Dermis microvascular lymphatic vessel endothelial cell (primary cell): ENCODE measurements at places on chromosomes 5 and 9.
A peak's percentile ranks its signal among the peaks of the same experiment; 100 is the strongest.

GRCh38 chr5:120160124-120160895, 303.8 kb upstream of the PRR16 start:
- no peak for DNase-seq

- peak; percentile 74 for DNase-seq
Measured at GRCh38 chr9:35756275-35757225, 2.5 kb upstream of the MSMP start.

DNA sequence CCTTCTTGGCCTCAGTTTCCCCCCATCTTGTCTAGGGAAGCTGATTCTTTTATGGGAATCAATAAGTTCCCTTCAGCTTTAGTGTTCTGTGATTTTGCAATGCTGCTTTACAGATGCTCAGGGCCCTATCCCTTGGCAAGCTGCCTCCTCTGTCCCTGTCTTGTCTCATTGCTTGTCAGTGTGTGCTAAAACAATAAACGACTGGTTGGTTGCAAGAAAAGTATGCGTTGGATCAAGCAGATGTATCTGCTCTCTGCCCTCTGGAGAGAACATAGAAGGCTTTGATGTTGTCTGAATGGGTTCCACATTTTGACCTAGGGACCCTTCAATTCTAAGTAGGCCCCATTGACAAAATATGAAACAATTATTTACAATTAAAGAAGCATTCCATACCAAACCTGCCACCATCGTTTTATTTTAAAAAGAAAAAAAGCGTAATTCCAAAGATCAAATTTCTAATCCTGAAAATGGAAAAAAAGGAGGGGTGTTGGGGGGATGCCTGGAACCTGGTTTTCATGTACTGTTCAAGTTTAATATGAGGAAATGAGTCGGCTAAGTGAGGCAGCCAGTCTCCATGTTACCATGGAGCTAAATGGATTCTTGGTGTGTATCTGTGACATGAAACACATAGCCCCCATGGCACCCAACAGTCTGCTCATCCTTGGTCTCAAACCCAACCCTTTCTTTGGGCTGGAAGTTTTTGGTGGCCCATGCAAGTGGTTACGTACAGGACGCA, 31.2 kb upstream of the TARS1 start:
- no peak for DNase-seq

GRCh38 chr5:39604491-39604890, 179.7 kb upstream of the DAB2 start:
- no peak for DNase-seq

- no peak for DNase-seq
Measured at GRCh38 chr5:82314964-82315758, 37.0 kb upstream of the RPS23 start.

DNA sequence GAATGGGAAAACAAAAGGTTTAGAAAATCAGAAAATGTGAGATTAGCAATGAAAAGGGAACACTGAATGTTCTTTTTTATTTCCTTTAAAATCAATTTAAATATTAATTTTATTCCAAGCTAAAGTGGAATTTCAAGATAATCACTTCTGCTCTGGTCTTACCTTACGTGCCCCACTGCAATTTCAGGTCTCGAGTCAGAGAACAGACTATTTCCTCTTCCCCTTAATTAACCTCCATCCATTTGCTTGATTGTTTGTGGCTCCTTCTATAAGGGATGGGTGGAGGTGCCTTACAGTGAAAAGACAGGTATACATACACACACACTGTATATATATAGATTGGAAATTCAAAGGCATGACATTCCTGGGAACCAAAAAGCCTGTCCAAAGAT, 137.1 kb downstream of the SUSD1 start:
- no peak for DNase-seq

DNA sequence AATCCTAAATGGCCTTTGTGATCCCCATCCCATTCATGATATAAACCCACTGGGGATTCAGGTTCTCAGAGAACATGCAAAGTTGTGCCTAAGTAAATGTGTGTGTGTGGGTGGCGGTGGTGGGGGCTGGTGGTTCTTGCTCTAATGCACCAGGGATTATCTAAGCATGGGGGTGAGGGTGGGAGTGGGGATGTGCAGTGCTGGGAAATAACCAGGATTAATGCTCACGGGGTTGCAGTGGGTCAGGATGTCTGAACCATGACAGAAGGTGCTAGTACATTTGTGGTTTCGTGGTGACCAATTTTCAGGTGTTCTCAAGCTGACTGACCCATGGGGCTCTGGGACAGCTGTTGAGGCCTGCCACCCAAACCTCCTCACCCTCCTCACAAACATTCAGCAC, 101.0 kb downstream of the ZNF608 start:
- no peak for DNase-seq

DNA sequence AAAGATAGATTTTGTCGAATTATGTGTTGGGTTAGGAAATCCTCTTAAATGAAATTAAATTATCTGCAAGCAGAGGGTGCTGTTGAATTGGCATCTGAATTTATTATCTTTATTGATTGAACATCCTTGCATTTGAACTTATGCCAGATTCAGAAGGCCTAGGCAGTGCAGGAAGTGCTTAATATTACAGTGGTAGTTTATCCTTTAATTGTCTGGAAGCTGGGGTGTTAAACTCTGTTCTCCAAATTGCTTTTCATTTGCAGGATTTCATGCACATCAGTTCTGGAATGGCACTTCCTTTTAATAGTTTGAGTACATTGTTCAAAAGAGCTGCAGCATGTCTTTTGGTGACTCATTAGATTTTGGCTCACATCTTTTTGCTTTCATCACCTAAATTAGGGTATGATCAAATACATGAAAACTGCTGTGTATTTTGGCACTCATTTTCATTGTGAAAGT, 186.3 kb downstream of the KDM4C start:
- peak; percentile 61 for DNase-seq

DNA sequence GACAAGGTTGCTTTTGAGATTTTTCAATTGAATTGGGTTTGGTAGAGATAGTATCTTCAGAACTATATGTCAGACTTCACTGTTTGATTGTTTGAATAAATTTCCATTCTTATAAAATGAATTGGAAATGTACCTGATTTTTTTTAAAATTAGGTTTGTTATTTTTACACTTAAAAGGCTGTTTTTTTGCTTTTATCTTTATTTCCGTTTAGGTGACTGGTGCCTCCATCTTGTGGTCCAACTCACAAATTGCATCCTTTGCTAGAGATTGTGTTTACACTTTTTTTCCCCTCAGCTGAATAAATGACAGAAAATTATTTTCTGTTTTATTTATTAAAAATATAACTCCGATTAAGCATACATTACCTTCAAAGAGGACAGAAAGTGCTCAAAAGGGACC, 15.6 kb downstream of the NDUFAF2 start:
- DNase-seq: peak; percentile 39

DNA sequence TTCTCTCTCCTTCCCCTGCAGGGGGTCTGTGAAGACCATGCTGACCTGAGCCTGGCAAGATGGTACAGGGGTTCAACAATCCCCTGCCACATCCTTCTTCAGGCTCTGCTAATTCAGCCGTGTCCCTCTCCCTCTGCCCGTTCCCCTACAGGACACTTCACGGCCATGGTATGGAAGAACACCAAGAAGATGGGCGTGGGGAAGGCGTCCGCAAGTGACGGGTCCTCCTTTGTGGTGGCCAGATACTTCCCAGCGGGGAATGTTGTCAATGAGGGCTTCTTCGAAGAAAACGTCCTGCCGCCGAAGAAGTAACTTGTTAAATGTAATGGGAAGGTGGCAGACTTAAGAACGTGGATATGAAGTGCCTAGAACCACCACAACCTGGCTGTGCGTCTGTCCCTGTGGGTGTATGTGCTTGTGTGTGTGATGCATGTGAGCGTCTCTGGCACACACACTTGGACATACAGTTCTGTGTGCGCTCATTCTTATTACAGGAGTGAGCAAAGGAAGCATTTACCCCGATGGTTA, 6.9 kb upstream of the CCIN start:
- no peak for DNase-seq

GRCh38 chr5:67173959-67174358, 22.6 kb downstream of the CD180 start:
- DNase-seq: no peak

DNA sequence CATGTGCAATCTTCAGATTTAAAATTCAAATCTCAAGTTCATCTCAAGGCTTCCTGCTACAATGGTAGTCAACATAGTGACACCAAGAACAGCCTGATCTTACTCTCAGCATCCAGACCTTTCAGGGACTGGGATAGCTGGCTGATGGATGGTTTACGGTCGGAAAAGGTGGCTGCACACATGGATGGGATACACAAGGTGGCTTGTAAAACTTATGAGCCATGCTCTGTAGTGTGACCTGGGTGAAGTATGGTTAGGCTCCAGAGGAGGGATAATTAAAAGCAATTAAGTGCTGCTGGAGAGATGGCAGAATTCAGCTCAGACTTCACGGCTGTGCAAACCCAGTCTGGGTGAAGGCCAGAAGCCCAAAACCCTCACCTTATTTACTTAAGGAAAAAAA, 379.5 kb downstream of the NFIB start:
- DNase-seq: no peak

GRCh38 chr9:426264-426663, 211.6 kb downstream of the DOCK8 start:
- DNase-seq: no peak

GRCh38 chr5:95822542-95823181, at the start of gene GLRX:
Gene GLRX, minus strand, starts transcription at chr5:95822726. Its CDS starts 64 bp downstream, at chr5:95822662.
- no peak for DNase-seq

GRCh38 chr5:168941901-168942300, 359.0 kb downstream of the SLIT3 start:
- no peak for DNase-seq

- DNase-seq: no peak
Measured at GRCh38 chr5:9596171-9596780, 33.9 kb downstream of the TAS2R1 start.

GRCh38 chr5:124263680-124264491, 482.6 kb downstream of the ZNF608 start:
- DNase-seq: no peak

DNA sequence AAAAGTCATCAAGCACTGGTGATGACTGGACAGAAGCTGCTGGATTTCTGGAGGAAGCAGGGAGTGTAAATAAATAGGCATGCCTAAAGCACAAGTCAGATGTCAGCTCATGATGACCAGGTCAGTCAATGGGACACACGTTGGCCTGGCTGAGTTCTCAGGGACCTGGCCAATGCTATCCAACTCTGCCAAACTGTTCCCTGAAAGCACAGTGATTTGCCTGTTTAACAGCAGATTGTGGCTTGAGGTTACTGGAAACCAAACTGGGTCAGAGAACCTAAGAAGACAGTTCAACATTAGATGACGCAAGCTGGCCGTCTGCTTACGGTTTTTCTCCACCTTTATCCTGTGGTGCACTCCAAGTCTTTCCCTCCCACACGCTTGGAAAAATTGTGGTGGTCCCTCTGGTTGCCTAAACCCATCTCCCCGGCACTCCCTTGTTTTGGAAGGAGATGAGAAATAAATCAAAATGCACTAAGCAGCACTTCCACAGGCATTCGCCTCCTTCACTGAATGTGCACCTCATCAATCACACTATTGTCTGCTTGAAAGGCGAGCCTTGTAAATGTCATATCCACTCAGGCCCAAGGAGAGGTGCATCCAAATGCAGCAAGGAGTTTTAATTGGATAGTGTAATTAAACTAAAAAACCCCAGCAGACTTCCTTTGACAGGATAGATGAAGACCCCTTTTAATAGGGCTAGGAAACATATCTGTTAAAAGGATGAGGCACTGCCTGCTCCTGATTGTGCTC, 199.4 kb downstream of the GAPVD1 start:
- no peak for DNase-seq

GRCh38 chr5:180975338-180975737, 13.3 kb upstream of the BTNL3 start:
- DNase-seq: no peak

DNA sequence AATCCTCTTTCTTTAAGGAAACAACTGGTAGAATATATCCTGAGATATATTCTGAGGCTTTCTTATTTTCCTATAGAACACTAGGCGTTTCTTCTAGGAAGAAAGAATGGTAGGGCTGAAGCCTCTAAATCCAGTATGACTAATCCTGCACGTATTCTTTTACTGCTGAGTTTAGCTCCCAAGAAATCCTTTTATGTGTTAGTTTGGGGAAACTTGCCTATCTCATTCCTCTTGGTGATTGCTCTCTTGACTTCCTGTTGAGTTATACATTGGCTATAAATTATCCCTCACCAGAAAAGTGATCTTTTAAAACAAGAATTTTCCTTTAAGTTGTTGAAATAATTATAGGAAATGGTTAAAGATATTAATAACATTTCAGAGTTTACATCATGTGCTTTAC, 422.9 kb downstream of the TMEM161B start:
- DNase-seq: no peak

GRCh38 chr9:99070681-99071080, 34.2 kb upstream of the TGFBR1 start:
- DNase-seq: no peak

DNA sequence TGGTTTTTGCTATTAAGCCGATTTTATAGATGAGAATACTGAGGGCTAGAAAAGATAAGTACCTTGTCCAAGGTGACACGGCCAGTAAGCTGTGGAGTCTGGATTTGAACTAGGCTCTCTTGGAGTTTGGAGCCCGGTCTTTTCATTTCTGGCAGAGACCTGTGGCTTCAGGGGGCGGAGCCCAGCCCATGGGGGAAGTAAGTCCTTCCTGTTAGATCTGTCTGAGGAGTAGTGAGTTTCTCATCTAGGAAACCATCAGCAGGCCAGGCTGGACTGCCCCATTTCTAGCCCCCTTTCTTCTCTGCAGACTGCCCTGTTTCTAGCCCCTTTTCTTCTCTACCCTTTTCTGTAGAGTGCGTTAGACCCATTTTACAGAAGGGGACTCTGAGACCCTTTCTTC, 521 bp upstream of the PTGS1 start:
- DNase-seq: no peak

DNA sequence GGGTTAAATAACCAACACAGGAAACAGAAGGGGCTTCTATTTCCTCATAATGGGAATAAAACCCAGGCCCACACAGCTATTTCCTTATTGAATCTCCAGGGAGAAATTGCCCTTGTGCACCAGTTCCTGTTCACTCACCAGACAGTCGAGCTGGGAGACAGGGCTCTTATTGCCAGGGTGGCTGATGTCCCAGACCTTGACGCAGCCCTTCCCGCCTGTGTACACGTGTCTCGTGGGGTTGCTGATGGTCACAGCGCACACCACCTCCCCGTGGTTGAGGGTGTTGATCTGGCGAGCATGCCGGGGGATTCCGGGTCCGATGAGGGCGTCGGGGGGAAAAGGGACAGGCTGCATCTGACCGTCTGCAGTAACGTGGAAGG, 96.5 kb downstream of the TLE1 start:
- peak; percentile 38 for DNase-seq

DNA sequence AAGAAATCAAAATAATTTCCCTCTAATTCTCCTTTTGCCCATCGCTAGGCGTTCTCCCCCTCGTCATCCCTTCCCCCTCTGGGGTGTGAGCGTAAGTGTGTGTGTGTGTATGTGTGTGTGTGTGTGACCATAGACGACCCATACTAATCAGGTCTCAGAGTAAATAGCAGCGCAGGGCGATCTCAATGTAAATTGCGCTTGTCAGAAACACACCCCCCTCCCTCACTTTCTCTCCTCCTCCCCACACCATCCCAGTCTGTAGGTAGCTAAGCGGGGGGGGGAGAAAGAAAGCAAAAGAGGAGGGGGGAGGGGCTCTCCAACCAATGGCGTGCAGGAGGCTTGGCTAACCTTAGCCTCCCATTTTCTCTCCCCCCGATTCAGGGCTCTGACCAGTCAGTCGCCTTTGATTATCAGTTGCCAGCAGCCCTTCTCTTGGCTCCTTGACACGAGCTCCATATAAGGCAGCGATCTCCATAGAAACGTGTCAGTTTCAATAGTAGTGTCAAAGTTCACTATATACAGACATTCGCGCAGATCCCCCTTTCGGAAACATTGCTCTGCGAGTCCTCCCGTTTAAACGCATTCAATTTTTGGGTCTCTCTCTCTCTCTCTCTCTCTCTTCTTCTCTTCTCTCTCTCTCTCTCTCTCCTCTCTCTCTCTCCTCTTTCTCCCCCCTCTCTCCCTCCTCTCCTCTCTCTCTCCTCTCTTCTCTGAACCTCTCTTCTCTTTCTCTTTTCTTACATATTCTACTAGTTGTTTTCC, at the start of gene NR2F1:
Gene NR2F1 (plus strand): TSS at position 546 of the 762 bp plus-strand sequence. CDS start 1,802 bp downstream, outside the sequence.
- DNase-seq: peak; percentile 100
